Adipocyte (in vitro differentiated cells): ENCODE measurements at places on chromosomes 4 and X.

GRCh38 chr4:74217365-74217764, 59.4 kb downstream of the MTHFD2L start:
- peak; percentile 33 for DNase-seq

DNA sequence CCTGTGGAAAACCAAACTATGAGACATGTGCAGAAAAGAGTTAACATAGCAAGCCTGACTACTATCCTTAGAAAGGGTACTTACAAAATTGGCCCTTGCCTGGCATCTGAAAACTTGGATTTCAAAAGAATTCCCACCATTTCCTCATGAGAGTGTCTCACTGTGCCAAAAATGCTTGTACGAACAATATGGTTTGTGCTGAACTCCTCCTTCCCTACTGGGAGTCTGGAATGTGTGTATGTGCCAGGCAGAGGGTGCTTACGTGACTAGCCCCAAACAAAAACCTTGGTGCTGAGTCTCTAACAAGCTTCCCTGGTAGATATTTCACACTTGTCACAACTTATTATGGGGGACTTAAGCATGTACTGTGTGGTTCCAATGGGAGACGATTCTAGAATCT, 81.7 kb upstream of the GIMD1 start:
- DNase-seq, result no peak

DNA sequence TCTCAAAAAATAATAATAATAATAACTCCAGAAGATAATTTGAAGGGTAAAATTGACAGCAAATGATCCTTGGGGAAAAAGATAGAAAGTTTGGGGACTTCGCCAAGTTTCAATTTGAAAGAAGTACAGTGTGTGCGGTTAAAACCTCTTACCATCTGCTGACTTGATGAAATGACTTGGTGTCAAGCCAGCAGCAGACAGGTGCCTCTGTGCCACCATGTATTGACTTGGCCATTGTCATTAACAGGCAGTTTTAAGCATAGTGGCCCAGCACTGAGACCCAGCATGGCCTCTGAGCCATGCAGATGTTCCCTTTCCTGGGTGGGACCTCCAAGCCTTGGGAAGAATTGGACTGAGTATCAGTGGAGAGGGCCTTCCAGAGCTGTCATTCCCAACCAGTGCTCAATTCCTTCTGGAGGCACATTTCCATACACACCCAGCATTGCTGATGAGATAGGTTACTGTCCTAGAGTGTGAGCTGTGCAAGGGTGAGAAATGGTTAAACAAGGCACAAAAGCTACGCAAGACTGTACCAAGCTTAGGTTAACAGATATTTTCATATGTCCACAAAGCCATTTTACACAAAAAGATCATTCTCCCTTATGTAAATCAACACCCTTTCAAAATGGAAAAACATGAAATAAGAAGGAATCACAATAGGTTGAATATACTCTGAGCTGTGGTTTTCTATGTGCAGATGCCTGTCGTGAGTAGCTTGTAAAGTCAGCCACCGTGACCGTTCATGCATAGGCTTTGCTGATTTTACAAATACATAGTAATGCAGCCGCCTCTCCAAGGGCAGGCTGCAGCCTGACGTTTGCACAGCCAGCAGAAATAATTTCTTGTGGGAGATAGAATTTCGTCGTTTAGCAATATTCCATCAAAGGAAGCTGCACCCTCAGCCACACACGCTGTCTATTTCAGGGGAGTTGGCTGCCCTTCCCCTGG, 59.4 kb upstream of the FBXW7 start:
- DNase-seq, result peak; percentile 22

- DNase-seq, result peak; percentile 58
These were observed 38.9 kb upstream of the MAMLD1 start for GRCh38 chrX:150324035-150324728.

DNA sequence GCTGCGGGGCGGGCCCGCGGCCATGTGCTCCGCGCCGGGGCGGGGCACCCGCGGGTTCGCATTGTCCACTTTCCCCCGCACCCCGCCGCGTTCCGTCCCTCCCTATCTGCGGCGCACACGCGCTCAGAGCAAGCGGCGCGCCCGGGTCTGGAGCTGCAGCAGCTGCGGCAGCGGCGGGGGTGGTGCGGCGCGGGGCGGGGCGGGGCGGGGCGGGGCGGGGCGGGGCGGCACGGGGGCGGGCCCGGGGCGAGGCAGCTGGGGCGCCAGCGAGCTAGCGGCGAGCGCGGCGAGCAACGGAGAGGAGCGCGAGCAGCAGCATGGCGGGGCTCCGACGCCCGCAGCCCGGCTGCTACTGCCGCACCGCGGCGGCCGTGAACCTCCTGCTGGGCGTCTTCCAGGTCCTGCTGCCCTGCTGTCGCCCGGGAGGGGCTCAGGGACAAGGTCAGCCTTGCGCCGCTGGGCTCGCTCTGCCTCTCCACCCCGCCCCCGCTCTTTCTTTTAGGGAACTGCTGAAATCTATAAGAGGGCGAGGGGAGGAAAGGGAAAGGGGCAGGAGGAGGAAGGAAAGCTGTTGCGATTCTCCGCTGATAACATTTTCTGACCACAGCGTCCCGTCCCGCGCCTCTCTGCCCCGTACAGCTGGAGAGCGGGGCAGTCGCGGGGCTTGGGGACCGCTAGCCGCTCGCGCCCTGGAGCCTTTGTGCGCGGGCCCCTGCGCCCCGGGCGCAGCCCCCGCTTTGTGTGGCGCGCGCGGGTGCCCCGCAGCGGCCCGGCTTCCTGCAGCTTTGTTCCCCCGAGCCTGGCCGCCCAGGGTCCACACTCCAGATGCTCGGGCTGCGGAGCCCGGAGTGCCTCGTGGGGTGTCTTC, at the start of gene TMEM131L:
TMEM131L (plus strand) TSS at position 280 of the 868 bp plus-strand sequence; CDS start at position 318, 38 bp downstream.
- peak; percentile 86 for DNase-seq

- DNase-seq, result peak; percentile 62
These were observed 58.2 kb upstream of the DKK2 start for GRCh38 chr4:107094332-107094731.
